Activated naive CD8-positive, alpha-beta T cell treated with anti-CD3 and anti-CD28 coated beads, Interleukin-2, amount 10 ng/mL, durations not matched to agents 7 days and 5 days (primary cell): ENCODE measurements at places on chromosomes 2 and 18.

- DNase-seq = no peak
Measured at GRCh38 chr2:197121756-197122385, 188.7 kb downstream of the ANKRD44 start.

DNA sequence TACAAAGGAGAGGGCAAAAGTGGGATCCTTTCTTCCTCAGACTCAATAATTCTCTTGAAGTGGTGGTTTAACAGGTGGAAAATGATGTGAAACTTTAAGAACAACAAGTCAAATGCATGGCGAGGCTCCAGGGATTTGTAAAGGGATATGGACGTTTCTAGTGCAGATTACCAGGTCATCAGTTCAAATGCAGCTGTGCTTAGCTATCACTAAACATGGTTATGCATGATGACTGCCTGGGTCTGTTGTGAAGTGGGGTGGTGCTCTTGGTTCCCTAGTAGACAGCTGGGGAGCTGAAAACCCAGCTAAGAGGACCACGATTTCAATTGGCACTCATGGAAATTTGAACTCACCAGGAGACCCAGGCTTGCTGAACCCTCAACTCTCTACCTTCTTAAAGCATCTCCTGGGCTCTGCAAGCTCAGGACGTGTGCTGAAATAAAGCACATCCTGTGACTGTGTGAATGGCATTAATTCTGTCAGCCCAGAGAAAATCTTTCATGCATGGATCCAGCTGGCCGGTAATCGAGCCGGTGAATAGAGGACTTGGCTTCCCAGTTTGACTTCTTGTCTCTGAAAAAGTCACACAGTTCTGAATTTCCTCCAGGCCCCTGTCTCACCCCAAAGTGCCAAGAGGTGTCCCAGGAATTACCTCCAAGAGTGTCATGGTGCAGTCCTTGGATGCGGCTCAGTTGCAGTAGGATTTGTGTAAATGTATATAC lies 146.1 kb downstream of the MTX2 start:
- DNase-seq = no peak

DNA sequence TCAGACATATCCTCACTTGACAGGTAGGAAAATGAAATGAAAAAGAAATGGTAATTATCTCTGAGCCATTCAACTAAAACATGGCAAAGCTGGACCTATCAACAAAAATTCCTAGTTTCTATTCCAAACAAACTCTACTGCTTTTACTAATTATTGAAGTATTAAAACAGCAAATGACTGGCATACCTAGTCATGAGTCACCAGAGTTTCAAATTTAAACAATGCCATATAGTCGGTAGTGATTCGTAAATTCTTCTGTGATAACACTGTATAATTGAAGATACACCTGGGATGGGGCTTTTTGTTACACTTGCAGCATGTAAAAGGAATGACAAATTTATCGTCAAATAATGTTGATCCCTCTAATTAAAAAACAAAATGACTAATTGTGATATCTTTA lies 153.1 kb upstream of the THUMPD2 start:
- no peak for DNase-seq

DNA sequence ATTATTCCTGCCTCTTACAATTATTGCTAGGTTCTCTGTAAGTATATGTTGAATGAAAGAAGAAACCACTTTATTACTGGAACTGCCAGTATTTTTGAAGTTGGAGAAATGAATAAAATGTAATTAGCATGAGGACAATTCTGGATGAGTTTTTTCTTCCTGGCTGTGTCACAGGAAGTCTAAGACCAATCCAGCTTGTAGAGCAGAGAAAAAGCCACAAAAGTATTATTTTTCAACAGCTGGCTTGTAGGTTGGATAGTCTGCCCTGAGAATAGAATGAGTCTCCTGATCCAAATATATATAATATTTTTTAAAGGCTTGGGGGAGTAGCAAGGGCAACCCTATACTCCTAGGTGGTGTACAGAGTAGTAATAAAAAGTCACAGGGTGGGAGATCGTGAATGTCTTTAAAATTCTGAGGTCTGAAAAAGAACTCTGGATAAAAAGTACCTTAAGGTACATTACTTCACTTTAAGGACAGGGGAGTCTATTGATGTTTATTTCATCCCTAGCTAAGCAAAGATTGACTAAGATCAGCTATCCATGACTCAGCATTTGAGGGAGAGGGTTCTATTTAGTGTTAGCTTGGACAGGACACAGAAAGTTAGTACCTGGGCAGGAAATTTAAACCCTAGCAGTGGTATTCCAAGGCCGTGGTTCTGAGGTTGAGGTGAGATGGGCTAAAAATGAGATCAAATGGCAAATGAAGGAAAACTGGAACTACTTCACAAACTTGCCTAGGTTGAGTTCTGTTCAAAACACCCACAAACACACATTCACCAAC lies 31.7 kb downstream of the SLC40A1 start:
- DNase-seq = no peak

- no peak for DNase-seq
Measured at GRCh38 chr2:172370821-172371455, 56.4 kb upstream of the ITGA6 start.

GRCh38 chr2:118050386-118050785 lies 36.5 kb upstream of the CCDC93 start:
- no peak for DNase-seq

DNA sequence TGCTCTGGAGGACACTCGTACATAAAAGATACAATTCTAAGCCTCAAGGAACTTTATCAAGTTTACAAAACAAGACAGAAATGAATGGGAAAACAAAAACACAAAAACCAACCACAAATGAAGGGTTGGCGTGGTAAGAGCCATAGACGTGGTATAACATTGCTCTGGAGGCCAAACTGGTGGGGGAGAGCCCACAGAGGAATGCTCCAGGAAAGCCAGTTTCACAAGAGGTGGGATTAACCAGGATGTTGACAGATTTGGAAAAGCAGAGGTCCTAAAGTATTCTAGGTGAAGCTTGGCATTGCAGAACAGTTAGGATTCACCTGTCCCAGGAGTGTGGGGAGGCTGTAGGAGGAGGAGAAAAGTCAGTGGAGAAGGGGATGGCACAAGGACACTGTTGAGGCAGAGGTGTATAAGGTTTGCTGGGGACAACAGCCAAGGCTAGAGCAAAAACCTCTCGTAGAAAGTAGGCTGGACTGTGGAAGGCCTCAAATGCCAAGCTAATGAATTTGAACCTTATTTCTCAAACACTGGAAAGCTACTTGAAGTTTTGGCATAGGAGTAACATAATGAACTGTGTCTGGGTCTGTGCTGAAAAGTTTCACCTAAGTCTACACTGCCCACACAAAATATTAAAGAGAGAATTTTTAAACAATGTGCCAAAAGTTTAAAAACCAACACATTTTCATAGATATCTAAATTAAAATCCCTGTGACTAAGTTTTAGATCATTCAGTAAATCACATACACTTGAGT lies 135.1 kb downstream of the THADA start:
- DNase-seq = no peak

DNA sequence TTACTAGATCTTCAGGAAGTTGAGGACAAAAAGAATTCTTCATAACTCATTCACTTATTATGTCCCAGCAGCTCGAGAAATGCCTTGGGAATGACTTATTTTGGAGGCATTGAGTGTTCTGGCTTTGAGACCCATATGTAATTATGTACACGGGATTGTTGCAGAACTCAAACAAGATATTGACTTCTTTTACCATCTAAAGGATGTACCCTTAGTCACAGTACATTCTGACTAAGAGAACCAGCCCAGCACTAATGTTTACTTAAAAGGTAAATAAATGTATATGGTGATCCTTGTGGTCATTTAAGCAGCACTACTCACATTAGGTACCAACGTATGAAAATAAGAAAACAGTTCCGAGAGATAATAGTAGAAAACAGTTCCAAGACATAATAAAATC lies 268.9 kb downstream of the ADCYAP1 start:
- DNase-seq = no peak

DNA sequence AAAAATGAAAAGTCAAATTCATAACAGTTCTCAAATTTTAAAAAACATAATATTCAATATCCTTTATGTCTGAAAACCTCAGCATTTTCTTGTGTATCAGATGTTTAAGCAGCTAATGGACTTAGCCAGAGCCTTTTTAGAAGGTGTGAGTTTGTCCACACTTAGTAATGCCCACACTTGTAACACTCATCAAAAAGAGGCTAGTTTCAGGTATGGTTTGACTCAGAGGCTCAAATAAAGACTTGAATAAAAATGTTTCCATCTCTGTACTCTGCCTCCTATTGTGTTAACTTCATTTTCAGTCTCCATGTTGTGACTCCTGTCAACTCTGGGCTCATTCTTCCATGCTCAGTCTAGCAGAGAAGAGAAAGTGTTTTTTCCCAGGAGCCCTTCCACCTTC lies 311.6 kb downstream of the IRS1 start:
- no peak for DNase-seq

DNA sequence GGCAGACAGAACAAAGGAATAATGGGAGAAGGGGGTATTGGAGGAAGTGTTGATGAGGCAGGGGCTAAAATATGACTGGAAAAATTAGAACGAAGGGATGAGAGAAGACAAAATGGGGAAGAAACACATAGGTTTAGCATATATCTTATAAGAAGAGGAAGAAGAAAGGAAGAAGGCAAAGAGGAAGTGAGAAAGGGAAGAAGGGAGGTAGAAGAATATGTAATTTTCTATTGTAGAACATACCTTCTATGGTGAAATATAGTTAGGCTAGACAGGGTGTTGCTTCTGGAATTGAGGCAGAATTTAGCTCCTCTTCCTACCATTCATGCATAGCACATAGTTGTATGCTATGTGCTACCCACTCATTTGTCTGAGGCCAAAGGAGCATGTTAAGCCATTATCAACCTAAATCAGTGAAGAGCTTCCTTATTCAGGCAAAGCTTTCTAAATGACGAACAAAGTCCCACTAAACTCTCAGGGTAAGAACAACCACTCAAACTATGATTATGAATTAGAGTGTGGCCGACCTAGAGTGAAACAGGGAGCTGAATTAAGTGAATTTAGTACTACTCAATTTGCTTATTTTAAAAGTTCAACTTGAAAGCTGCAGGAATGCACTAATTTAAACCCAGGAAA lies 180.9 kb upstream of the GALNT5 start:
- DNase-seq = no peak

GRCh38 chr2:10392951-10393639 lies 55.0 kb downstream of the ODC1 start:
- DNase-seq = no peak
